ENCODE measurements at places on chromosomes 7 and 10.

DNA sequence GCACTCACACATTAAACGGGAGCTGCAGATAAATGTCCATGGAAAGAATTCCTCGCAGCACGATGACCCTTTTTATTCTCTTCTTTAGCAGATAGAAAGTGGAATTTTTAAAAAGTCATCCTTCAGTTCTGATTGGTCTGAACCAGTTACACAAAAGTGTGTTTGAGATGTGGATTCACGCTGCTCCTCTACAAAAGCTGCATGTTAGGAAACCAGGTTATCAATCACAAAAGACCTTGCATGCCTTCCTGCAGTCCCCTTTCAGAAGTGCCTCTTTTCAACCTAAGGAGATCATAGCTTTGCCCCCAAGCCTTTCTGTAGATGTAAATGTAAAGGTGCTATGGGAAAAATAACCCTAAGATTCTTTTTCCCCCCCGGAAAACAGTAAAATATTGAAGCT is 299.7 kb downstream of the PLXDC2 start:
- DNase-seq, result no peak

DNA sequence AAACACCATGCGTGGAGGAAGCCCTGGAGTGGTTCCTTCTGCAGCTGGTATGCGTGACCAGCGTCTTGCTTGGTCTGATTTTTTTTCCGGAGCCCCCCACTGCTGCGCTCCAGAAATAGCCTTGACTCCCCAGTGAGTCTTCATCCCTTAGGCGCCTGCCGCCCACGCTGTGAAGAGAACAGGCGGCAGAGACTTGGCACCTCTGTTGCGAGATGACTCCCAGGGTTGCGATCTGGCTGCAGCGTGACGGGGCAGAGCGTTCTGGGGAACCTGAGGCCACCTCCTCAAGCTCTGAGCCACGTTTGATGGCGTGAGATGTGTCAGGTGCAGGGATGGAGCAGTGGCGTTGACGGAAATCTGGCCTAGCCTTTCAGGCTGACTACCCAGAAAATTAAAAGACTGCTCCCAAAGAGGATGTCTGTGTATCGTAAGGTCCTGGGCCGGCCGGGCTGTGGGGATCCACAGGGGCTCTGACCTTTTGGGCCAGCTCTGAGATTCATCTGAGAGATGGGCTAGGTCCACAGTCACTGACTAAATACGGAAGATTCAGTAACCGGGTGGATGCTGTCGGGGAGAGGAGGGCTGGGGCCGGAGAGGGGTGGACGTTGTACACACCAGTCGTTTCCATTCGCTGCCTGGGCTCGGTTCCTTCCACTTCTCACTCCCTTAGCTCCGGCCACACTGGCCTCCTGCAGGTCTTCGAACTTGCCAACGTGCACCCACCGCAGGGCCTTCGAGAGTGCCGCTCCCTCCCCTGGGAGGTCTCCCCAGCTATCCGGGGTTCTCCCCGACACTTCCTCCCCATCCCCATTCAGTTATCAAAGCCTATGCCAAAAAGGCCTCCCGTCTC is 33.8 kb downstream of the PFKFB3 start:
- DNase-seq, result no peak

- no peak for DNase-seq
Measured at GRCh38 chr7:97009753-97010732, 4.7 kb downstream of the DLX6 start.

DNA sequence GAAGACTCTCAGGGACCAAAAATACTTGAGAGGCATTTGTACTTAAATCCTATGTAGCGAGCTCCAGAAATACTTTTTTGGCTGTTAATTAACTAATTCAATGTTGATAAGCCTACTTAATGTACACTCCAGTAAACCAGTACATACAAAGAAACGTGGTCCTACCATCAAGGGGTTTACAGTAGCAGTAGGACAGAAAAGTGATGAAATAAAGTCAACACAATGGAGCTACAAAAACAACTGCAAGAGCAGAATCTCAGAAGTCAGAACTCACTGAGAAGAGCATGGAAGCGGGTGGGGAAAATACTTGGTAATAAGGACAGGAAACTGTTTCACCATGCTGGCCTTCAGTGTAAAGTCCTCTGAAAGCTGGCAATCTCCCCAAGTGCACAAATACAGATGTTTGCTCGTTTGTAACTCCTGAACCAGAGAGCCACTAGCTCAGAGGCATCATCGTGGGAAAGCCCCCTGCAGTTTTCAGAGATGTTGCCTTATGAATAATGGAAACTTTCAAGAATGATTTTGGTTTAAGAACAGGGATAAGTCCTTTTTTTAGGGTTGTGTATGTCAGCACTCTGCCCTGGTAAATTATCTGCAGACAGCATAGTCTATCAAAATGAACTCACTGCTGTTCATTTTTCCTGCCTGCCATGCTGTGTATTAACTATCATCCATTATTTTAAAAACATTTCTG is 233.2 kb downstream of the SORCS1 start:
- no peak for DNase-seq

- DNase-seq, result peak; percentile 95
Measured at GRCh38 chr7:2399848-2400587, 3.4 kb upstream of the CHST12 start.

DNA sequence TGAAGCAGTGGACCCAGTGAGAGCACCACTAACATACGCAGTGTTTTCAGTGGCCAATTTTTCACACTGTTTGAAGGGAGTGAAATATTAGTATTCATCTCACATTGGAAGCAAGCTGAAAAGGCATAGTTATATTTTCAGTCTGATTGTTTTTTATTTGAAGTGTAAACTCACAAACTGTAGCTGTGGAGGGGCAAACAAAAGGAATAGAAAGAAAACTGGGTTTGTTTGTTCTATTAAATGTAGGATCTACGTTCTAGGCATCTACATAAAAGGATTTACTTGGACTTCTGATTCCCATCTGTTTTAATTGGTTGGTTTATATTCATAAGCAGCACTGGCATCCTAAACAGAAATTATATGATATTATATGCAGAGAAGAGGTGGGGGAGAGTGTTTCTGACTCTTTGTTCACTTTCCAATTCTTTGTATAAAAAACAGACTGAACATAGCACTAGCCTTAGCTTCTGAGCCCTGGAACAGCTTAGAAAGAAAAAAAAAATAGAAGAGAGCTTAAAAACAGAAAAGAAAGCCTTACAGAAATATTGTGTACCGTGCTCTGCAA is 447.8 kb upstream of the KCND2 start:
- DNase-seq, result no peak

GRCh38 chr7:92634924-92635519 is 44.8 kb upstream of the FAM133B start:
- DNase-seq, result peak; percentile 84

DNA sequence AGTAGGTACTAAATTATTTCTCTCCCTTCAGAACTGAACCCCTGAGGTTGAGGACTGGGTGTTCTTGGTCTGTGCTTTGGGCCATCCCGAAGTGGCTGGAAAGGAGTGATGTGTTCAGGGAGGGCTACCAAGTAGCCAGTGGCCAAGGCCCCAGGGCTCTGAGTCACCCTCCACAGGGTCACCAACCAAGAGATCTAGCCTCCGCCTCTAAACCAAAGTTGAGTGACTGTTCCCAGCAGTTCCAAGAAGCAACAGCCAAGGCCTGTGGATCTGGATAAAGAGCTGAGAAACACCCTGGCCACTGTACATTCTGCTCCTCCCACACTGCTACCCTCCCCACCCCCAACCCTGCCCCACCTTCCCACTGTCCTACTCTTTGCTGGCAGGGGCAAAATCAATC is 35.5 kb upstream of the KCNMA1 start:
- no peak for DNase-seq

GRCh38 chr7:116571037-116571436 is 46.2 kb downstream of the CAV1 start:
- DNase-seq, result peak; percentile 55

DNA sequence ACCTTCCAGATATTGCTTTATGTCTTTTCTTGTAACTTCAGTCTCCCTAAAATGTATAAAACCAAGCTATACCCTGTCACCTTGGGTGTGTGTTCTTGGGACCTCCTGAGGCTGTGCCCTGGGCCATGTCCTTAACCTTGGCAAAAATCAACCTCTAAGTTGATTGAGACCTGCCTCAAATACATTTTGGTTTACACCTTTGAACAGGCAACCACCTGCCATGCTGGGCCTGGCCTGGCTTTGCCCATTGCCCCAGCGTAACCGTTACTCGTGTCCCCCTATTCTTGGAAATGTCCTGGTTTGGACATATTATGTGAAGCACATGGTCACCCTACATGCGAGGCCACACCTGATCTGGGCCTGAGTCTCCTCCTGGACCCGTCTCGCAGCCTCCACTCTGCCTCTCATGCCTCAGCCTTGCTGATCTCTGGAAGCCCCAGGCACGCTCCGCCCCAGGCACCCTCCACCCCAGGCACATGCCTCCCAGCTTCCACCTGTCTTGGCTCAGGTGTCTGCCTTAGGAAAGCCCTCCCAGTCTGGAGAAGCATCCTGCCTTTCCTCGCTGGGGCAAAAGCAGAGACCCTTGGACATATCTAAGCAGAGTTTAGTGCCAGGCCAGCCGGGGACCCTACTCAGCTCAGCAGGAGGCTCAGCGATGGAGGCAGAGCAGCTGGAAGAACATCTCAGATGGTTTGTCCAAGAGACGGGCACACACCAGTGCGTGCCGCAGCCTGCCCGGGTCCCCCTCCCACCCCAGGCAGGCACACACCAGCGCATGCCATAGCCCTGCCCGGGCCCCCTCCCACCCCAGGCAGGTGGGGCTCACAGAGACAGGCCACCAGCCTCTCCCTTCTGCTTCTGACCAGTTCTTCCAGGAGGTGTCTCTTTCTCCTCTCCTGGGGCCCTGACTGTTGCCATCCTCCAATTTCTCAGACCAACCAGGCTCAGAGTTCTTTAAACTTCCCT is 4.0 kb upstream of the VIPR2 start:
- no peak for DNase-seq

- DNase-seq, result peak; percentile 15
Measured at GRCh38 chr7:150811-151221, 41.6 kb upstream of the FAM20C start.

GRCh38 chr10:126084369-126084768 is 188.0 kb downstream of the FANK1 start:
- no peak for DNase-seq

- DNase-seq, result no peak
Measured at GRCh38 chr10:102963756-102964025, 45.6 kb downstream of the CNNM2 start.

DNA sequence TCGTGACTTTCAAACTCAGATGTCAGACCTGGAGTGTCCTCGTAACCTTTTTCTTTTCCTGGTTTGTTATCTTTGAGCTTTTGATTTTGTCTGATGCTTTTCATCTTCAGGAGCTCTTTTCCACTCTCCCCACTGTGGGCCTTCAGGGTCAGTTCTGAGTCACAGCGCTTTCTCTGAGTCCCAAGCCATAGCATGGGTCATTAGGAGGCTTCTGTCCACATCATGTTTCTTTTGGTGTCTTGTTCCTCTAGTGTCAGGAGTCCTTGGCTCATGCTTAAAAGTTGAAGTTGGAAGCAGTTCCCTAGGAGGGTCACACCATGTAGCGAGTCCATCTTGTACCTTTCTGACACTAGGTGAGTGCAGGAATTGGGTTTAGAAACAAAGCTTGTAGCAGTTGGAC is 40.3 kb downstream of the DAGLB start:
- DNase-seq, result peak; percentile 67

DNA sequence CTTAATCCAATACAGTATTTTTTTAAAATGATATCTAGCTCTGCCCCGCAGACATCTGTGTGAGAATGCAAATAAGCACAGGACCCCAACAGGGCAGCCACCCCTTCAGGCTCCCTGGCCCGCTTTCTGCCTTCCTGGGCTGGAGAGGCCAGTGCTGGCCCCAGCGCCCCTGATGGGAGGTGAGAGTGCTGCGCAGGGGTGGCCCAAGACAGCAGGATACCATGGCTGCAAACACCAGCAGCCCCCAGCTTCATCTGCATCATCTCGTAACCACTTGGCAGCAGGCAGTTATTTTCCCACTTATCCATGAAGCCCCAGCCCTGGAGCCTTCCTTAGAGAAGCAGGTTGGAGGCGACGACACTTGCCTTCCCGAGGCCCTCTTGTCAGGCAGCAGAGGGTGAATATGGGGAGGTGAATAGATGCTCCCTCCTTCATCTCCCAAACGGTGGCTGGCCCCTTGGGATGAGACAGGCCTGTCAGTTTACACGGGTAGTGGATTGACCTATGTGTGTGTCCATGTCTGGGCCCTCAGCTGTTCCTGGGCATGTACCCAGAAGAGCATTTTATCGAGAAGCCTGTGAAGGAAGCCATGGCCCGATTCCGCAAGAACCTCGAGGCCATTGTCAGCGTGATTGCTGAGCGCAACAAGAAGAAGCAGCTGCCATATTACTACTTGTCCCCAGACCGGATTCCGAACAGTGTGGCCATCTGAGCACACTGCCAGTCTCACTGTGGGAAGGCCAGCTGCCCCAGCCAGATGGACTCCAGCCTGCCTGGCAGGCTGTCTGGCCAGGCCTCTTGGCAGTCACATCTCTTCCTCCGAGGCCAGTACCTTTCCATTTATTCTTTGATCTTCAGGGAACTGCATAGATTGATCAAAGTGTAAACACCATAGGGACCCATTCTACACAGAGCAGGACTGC is 71.2 kb downstream of the ALOX5 start:
- no peak for DNase-seq

DNA sequence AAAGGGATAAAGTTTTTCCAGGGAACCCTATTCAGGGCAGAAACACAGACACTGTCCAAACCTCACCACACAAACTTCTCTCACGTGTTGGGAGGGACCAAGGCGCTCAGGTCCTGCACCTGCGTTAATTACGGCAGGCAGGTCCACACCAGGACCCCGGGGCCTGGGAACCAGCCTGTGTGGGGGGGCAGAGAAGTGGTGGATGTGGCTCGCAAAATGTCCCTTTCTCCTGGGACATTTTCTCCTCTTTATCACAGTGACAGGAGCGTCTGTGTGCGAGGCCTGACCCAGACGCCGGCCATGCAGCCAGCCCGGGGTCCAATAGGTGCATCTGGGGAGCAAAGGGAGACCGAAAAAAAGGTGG is 73.4 kb upstream of the ZNF722 start:
- DNase-seq, result no peak

- DNase-seq, result no peak
Measured at GRCh38 chr7:112147793-112148361, 58.3 kb downstream of the DOCK4 start.

DNA sequence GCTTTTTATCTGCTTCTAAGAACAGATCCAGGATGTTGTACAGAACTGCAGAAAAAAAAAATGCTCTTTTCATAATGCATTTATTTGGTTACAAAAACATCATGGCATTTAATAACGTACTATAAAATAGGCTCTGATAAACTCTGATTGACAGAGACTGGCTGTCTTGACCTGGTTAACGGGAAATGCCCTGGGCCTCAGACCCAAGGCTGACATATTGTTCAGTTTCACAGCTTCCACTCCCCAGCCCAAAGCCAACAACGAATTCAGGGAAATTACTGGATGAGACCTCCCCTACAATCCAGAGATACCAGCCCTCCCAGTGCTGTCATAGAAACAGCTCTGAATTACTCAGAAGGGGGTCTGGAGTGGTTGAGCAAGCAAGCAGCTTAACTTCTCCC is 260.1 kb downstream of the CREB5 start:
- no peak for DNase-seq

DNA sequence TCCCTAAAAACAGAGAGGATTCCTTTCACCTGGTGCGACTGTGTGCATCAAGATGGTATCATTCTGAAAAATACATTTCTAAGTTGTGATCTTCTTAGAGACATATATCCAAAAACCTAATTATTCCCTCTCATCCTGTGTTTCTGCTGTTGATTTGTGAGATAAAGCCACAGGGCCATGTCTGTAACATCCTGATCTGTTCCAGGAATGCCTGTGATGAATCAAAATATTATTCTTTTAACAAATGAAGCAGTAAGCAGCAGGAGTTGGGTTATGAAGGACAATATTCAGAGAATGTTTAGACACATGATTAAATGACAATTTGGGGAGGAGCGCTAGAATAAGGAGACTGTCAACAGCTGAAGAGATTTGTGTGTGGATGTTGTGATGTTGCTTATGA is 731.4 kb downstream of the KCNMA1 start:
- DNase-seq, result no peak

Measured in Caki2 (cell line).